ENCODE measurements at places on chromosomes 7 and 10.

- DNase-seq: no peak
These were observed 535.0 kb upstream of the FZD8 start for GRCh38 chr10:36177071-36177470.

- DNase-seq: no peak
These were observed 200.2 kb downstream of the WDR37 start for GRCh38 chr10:1256432-1256725.

- no peak for DNase-seq
These were observed 119.1 kb upstream of the PFKP start for GRCh38 chr10:2948127-2948854.

- DNase-seq: no peak
These were observed 1.0 kb downstream of the CPED1 start for GRCh38 chr7:120989257-120990220.

GRCh38 chr10:97858001-97858439 is 8.4 kb downstream of the GOLGA7B start:
- DNase-seq: no peak
